Sigmoid colon (tissue), 7 donors: ENCODE measurements at places on chromosomes 11 and 22. TPM values are rescaled to one million over a fixed set of nuclear protein-coding genes. Genes with fewer than 3 reads are reported as not detected.

Gene MS4A15
- not detected for total RNA-seq

Gene CD248
- 20.0 TPM for total RNA-seq

Gene APOA4
- not detected for total RNA-seq

Gene KCNQ1OT1
- total RNA-seq, result 0.99 TPM

Gene HSPB2
- 0.83 TPM for total RNA-seq

Gene CAT
- total RNA-seq, result 119 TPM

DNA sequence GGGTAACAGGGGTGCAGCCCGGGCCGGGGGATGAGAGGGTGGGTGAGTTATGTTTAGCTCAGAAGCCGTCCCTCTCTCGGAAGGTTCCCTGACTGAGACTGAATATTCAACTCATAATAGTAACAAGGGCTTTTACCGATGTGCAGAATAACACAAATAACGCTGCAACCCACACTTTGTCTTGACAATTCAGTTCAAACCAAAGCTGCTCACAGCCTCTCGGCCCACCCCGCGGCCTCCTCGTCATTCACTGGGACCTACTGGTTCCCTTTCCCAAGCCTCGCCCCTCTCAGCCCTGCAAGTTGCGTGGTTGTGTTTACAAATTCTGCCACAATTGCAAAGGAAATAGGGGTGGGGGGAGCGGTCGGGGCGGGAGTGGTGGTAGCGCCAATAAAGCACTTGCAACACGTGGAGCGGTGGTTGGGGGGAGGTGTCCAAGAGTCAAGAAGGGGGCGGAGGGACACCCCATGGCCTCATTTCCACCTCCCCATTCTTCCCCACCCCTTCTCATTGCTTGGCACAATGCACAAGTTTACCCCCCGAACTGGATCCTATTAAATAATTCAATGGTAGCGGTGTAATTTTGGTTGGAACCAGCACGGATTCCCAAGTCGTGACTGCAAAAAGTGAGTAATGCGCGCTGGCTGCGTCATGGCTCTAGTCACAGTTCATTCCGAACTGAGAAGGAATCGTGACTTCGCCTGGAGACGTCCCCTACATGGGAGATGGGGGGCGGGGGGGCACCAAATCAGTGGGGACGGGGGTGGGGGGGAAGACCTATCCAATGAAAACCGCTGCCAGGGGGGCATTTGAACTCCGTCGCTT, 102.0 kb upstream of the HSD17B12 start:
- no peak for DNase-seq

GRCh38 chr11:85114786-85115185, 512.4 kb downstream of the DLG2 start:
- no peak for DNase-seq

DNA sequence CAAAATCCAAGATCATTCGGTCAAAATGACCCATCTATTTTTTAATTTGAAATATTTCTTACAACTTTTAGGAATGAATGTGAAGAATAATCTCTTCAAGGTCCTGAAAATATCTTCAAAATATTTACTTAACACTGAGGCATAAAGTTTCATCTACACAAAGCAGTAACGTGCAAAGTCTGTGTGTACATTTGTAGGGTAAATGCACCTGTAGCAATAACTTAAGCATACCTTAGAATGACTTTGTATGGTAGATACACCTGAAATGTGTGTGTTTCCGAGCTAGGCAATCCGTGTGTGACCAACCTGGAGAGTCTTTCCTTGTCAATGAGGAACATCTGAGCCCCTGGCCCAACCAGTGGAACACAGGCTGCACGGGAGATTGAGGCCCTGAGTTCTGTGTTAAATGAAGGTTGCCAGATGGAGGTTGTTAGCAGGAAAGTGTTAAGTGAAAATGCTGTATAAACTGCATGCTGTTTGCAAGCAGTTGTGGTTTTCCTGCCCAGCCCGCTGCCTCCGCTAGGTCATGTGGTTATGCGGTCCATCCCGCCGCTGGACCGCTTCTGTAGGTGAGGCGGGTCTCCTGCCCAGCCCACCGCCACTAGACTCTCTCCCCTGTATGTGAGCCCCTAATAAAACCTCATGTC, 7.6 kb upstream of the CTR9 start:
- DNase-seq, result no peak

- DNase-seq, result no peak
Observed at GRCh38 chr11:128724891-128725611, 31.2 kb downstream of the FLI1 start.

DNA sequence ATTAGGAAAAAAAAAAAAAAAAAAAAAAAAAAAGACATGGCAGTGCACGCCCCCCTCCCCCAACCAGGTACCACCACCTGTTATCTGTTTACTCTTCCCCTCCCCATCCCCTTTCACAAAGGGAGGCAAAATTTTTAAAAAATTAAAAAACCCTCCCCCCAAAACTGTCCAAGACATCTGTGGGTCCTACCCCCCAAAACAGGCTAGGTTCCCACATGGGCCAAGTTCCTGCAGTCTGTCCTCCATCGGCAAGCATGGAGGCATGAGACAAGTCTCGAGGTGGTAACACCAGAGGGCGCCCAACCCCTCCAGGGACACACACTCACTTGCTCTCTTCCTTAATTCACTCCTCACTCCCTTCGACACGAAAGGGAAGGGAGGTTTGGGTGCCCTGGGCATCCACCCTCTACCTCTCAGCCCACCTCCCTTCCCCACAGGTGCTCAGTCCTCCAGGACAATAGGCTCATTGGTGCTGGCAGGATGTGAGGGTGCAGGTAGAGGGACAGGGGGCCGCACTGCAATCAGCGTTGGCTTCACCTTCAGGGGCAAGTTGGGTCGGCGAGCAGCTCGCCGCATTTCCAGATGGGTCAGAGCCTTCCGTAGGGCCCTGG, 2.2 kb upstream of the TUT1 start:
- peak; percentile 90 for DNase-seq

GRCh38 chr22:19803736-19804267, 43.2 kb downstream of the TBX1 start:
- no peak for DNase-seq

GRCh38 chr11:69318093-69318420, 24.1 kb downstream of the MYEOV start:
- no peak for DNase-seq

- DNase-seq, result no peak
Observed at GRCh38 chr22:50281957-50282356, 11.8 kb upstream of the MAPK11 start.

DNA sequence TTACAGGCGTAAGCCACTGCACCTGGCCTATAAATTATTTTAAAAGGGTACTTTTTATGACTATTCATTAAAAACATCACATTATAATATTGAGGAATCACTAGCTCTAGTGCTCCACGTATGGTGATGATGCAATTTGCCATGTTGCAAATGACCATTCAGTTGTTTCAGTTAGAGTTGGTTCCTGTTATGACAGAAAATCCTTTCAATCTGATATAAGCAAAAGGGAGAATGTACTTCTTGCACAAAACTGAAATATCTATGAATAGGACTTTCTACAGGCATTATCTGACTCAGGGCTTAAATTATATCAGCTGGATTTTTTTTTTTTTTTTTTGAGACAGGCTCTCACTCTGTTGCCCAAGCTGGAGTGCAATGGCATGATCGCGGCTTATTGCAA, 45.6 kb upstream of the RRM1 start:
- no peak for DNase-seq

GRCh38 chr11:70167723-70168404, 35.2 kb upstream of the FADD start:
- no peak for DNase-seq

DNA sequence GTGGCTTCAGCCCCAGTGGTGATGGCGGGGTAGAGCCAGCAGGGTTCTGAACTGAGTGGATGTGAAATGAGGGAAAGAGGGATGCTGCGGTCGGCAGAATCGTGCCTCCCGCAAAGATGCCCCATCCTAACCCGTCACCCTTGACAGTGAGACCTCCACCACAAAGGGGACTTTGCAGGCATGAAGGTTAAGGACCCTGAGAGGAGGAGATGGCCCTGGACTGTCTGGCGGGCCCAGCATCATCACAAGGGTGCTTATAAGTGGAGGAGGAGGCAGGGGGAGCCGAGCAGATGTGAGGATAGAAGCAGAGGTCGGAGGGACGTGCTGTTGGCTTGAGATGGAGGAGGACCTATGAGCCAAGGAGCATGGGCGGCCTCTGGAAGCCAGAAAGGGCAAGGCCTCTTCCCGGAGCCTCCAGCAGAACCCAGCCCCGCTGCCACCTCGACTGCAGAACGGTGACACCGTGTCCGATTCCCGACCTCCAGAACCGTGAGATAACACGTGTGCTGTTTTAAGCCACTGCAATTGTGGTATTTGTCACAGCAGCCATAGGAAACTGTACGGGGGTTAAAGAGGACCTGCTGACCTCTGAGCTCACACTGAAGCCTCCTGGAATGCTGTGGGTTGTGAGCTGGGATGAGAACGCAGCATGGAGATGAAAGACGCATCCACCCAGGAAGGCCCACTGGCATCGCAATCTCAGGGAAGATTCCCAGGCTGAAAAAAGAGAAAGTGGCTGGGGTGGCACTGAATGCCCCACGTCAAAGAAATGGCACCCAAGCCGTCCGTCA, 10.9 kb downstream of the LINC01488 start:
- no peak for DNase-seq

DNA sequence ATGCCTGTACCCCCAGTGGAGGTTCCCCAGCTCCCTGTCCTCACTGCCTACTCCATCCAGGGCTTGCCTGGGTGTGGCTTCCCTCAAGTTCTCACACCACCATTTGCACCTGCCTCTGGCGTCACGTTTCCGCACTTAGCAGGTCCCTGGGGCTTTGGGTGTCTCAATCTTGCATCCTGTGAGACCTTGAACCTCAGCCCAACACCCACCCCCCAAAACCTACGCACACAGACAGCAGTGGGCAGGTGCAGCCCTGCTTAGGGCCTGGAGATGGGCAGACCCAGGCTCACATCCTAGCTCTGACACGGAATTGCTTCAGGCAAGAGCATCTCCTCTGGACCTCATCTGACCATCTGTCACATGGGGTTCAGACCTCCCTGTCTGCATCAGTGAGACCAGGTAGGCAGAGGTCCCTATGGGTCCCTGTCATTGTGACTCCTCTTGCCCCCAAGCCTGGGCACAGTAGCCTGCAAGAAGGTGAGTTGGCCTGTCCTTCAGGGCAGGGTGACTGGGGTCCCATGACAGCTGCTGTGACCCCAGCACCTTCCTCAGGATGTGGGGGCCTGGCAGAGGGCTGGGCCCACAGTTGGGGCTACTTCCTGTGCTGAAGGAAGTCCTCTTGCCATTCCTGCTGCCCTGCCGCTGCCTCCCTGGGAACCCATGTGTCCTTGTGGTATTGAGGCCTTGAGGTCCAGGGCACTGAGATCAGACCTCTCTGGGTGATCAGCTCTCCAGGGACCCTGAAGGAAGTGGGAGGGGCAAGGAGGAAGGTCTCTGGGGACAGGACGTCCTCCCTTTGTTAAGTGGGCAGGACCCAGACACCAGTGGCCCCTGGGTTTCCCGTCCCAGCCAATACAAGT, 2.0 kb downstream of the SIPA1 start:
- no peak for DNase-seq

GRCh38 chr22:46308283-46308988, 11.8 kb downstream of the GTSE1 start:
- no peak for DNase-seq

- DNase-seq, result no peak
Observed at GRCh38 chr11:875769-876301, 33.2 kb downstream of the TSPAN4 start.

DNA sequence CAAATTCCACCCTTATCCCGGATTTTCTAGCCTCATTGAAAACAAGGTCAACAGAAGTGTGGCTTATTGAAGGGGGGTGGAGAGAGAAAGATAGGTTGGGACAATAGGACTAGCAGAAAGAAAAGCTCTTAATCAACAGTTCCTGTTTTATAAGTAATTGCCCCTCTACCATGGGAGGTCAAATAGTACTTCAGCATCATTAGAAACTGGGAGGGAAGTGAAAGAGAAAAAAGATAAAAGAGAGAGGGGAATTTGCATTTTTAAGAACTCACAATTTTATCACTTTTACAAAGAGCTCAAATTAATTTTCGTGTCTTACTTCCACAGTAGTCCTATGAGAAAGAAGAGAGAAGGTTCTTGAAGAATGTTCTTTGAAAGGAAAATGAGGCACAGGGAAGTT, 89.2 kb downstream of the AMOTL1 start:
- no peak for DNase-seq

DNA sequence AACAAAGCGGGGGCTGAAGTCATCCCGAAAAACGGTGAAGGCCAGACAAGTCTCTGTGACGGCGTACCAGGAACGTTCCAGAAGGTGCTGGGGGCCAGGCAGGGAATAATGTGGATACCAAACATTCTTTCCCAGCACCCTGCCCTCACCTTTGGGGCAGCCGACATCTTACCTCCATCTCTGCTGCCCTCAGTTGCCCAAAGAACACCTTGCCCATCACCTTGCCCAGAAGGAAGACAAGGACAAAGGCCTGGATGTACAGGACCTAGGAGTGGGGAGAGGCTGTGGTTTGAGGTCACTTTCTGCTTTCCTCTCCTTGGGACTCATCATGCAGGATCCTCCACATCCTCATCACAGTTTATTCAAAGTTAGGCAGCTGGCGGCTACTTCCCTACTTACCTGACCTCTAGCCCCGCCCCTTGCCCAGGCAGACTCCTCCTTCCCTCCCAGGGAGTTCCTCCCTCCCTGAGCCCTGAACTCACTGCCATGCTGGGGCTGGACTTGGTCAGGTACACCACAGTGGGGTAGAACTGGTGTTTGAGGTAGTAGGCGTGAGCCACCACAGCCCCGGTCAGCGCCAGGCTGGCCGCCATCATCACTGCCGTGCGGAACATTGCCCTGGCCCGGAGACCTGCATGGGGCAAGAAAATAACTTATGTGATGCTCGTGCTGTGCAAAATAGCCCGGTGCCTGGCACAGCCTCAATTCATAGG, 1.2 kb downstream of the SYVN1 start:
- peak; percentile 69 for DNase-seq

DNA sequence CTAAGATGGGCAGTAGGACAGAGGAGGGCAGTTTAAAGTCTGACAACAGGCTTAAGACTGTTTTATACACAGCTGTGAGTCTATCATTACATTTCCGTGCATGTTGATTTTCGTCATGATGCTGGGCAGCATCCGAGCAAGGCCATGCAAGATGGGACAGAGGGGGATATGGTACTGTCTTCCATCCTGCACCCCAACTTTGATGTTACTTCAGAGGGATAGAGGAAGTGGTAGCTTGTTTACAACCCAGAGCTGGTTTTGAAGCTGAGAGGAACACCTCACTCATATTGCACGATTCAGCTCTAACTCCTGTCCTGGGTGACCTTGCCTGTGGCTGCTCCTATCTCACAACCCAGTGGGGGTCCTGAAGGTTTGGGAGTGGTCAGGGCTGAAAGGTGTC, 3.0 kb upstream of the SORL1 start:
- no peak for DNase-seq

DNA sequence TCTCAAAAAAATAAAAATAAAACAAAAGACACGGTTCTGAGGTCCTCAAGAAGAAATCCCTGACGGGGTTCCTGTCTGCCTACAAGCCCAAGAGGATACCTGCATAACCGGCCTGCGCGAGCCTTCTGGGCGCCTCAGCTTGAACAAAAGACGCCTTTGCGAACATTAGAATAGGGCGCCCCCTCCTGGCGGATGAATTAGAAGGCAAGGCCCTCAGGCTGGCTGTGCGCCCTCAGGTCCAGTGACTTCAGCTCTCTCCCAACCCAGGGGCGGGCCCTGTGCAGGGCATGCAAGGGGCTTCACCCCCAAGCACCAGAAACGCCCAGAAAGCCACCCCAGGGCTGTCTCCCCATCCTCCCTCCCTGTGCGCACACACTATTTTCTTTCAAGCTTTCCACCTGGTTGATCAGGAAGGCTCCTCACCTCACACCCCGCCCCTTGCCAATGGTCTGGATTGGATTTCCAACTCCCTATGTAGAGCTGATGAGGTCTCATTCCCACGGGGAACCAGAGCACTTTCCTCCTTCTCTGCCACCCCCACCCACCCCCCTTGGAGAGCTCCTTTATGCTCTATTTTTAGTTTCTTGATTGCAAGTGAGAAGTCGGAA, 273.3 kb downstream of the BUD13 start:
- DNase-seq, result peak; percentile 91
